Stimulated activated CD4-positive, alpha-beta T cell treated with anti-CD3 and anti-CD28 coated beads, Interleukin-1b, Interleukin-23, amount 100 ng/mL, for 4 hours (primary cell): ENCODE measurements at places on chromosomes 7 and 10.

DNA sequence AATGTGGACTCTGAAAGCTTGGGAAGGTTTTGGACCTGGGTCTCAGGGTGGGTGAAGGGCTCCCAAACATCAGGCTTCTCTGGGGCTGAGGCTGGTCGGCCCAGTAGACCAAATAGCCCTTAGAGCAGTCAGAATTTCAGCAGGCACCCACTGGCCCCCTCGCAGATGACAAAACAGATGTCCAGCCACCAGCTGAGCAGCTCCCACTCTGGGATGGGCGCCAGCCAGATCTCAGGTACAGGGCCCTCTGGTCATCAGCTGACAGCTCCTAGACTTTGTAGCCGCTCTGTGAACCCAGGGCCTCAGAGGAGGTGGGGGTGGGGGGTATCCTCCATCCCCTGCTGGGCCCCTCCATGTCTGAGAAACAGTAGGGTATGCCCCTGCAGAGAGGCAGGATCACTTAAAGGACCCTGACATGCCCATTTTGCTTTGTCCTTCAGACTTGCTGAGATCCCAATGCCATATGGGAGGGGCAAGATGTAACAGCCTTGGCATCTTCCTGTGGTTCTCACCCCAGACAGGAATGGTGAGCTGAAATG lies 26.5 kb downstream of the HSPA12A start:
- DNase-seq = no peak

DNA sequence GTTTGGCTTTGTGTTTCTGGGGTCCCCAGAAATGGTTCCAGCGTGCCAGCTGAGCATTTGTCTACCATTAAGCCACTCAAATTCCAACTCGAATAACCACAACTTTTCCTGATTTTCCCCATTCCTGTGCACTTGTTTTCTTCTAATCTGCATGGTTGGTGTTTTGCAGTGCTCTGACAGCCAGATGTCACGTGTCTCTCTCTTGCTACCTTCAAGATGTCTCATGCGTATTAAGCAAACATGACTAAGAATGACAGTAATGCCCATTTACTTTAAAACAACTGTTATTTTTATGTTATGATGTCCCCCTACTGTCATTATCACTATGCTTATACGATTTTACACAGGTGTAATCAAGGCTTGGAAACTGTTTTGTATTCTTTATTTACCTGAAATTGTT lies 35.2 kb upstream of the MXI1 start:
- DNase-seq = no peak

GRCh38 chr10:71635251-71635866 lies 84.2 kb downstream of the C10orf105 start:
- DNase-seq = no peak

- DNase-seq = peak; percentile 10
Observed at GRCh38 chr10:104925232-104925851, 284.3 kb downstream of the SORCS3 start.

GRCh38 chr7:74277636-74278035 lies 11.6 kb upstream of the CLIP2 start:
- DNase-seq = no peak

DNA sequence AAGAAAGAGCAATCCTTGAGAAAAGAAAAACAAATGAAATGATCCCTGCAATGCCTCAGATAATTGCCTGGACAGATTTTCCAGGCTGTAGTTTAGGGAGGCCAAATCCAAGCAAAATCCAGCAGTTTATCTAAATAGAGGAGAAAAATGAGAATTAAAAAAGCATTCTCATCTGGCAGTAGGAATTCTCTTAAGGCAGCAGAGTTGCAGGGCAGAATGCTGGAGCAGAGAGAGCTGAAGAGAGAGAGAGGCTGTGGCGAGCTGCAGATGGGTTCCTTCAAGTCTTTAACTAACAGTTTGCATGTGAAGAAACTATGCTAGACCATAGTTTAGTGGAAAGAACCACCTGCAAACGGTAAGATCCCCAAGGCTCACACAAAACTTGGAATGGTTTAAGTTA lies 6.0 kb upstream of the LIPA start:
- DNase-seq = no peak

- no peak for DNase-seq
Observed at GRCh38 chr7:140294454-140294853, 103.9 kb downstream of the SLC37A3 start.

DNA sequence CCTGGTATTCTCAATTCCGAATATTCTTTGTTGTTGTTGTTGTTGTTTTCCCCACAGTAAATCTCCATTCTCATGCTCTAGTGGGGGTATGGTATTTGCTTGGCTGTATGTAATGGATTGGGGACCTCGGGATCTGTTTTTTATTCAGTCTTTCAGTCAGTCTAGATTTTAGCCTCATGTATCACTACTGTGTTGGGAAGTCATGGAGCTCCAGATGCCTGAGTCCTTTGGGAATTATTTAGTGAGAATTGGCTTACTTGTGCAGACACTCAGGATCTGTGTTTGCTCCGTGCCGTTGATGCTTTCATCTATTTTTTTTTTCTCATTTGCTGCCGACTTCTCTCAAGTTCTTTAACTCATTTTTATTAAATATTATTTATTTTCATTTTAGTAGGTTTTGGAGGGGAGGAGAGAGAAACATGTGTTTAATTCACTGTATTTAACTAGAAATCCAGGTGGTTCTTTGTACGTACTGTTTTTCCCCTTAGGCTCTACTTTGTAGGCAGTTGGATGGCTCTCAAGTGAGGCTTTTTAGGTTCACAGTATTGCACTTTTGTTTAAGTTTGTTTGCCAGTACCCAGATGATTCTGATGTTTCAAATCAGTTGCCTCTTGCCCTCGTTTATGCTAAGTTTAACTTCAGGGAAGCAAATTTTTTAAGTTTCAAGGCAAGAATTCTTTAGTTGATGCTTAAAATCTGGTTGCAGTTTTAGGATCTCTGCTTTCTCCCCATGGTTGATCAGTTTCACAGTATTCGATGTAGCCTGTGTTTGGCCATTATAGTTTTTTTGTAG lies 36.9 kb downstream of the ZNRF2 start:
- DNase-seq = no peak

- DNase-seq = no peak
Observed at GRCh38 chr7:13293264-13294002, 606.0 kb downstream of the ARL4A start.

DNA sequence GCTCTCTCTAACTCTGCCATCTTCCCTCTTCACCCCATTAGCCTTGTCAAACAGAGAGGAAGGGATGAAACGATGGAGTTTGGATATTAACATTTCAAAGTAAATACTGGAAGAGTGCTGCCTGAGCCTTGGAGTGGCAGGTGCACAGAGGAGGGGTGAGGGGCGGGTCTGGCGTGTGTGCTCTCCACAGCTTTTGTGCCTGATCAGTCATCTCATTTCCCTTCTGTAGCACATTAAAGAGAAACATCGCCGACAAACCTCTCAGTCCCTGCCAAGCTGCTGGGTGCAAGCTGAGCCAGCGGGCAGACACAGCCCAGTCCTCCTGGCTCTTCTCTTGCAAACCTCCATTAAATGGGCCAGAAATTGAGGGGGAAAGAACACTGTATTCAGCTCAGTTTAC lies 76.2 kb downstream of the SLIT1 start:
- no peak for DNase-seq

DNA sequence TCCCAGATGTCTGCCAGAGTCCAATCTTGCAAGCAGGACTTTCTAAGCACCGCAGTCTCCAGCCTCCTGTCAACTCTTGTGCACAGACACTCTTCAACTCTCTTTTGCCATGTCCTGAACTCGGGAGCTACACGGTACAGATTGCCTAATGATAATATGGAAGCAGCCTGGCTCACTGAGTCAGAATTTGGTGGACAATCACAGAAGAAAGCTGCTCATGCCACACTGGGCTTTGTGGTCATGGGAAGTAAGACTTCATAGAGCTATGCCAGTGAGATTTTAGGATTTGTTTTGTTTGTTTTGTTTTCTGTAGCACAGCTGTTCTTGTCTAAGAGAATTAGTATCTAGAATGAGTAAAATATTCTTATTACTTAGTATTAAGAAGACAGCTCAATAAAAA lies 144.1 kb upstream of the PRSS58 start:
- no peak for DNase-seq

GRCh38 chr10:110755781-110756180 lies 111.6 kb downstream of the RBM20 start:
- no peak for DNase-seq

- no peak for DNase-seq
Observed at GRCh38 chr10:48197236-48197899, 77.1 kb downstream of the FRMPD2 start.

- DNase-seq = no peak
Observed at GRCh38 chr10:88915781-88916180, 35.7 kb downstream of the STAMBPL1 start.

- DNase-seq = no peak
Observed at GRCh38 chr7:28005075-28005846, 175.3 kb downstream of the JAZF1 start.

- no peak for DNase-seq
Observed at GRCh38 chr10:38032886-38033285, 22.4 kb downstream of the ZNF33A start.

- no peak for DNase-seq
Observed at GRCh38 chr10:73083221-73083620, 13.4 kb downstream of the P4HA1 start.

DNA sequence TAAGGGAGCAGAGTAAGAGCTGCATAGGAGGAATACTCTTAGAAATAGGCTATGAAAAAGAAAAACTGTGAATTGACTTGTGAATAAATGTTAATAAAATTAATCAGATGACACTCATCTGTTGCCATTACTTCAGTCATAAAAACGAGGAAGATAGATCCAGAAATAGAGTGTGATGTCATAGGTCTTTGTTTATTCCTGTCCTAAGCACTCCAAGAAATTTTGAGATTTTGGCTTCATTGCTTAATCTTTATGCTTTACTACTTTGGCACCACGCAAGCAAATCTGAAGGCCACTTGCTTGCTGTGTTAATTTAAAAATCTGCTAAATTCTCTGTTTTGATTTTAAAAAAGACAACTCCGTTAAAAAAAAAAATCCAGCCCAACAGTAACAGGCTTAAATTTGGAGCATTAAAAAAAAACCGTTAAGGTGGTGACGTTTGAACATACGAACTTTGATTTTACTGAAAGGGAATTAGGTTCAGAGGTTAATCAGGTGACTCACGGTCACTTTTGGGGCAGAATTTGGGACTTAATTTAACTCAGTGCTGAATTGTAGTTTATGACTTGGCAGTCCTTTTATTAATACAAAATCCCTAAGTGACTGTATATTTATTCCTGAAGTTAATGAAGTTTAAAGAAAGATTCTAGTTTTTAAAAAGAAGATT lies 3.4 kb downstream of the IFRD1 start:
- no peak for DNase-seq

DNA sequence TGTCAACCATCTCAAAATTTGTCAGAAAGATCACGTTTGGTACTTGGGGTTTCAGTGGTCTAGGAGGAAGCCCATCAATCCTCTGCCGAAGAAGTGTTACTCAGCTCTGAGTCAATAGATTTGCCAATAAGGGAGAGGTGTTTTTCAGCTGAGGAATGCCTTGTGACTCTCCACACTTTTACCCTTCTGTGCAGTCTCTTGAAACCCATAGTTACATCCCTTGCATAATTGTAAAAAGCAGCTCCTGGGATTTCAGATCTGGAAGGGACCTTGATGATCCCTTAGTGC lies 47.5 kb downstream of the INSYN2A start:
- DNase-seq = no peak

DNA sequence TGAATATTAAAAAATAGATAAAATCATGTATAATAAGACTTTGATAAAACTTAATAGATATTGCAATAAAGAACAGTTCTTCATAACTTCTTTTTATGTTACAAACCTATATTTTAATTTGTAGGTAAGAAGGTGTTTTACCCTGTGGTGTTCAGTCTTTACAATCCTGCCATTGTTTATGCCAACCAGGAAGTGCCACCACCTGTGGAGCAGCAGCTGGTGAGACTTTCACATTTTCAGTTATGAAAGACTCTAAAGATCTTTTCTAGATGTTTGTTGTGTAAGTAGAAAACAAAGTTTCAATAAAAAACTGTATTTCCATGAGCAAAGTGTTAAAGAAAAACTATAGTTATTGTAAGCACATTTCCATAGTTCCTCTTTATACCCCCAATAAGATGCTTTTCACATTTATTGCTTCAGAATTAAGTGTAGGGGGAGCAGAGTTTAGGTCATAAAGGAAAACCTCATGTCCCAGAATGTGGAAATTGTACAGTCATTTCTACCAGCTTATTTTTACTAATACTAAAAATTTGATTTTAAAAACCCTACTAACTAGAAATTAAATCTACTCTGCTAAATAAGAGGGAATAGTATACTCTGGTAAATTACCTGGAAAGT lies 28.7 kb downstream of the CSGALNACT2 start:
- no peak for DNase-seq

DNA sequence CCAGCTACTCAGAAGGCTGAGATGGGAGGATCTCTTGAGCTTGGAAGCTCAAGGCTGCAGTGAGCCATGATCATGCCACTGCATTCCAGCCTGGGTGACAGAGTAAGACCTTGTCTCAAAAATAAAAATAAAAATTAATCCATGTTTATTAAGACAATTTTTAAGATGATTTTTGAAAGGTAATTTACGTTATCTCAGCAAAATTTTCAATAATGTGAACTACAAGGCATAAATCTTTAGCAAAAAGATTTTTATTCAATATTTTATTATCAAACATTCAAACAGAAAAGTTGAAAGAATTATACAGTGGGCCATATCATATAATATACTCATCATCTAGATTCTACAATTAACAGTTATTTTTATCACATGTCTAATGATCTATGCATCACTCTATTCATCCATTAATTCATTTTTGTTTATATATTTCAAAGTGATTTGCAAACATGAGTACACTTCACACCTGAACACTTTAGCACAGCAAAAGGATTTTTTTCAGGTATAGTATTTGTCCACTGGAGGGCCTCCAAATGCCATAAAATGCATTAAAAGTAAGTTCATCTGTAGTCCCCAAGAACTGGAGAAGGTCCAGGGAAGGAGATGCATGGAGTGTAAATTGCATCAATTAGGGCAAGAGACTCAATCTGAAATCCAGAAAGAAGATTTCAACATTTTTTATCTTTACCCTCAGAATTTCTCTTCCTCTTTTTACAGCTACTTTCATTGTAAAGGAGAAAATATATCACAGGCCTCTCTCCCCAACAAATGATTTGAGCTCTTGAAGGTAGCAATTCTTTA lies 38.6 kb upstream of the RSBN1L start:
- peak; percentile 17 for DNase-seq

- DNase-seq = no peak
Observed at GRCh38 chr7:13117103-13117502, 429.7 kb downstream of the ARL4A start.

DNA sequence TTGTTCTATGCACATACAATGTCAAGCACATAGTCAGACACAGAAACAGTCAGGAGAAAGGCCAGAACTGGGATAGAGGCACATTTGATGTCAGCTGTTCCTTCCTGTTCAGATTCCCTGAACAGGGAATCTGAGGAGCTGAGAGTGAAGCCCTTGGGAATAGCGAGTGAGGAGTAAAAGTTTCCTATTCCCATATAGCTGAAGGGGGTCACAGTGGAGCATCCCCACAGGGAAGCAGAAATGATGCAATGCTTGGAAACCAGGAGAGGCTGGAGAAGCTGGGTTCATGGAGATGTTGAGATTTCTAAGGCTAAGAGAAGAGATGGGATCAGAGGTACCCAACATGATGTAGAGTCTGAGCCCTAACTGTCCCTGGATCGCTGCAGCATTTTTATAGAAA lies 11.3 kb upstream of the PRXL2A start:
- no peak for DNase-seq
